Aorta (tissue), 5 donors: ENCODE measurements at places on chromosomes 5 and 9. TPM values are rescaled to one million over a fixed set of nuclear protein-coding genes. Genes with fewer than 3 reads are reported as not detected.

Gene GDA
- not detected for polyA plus RNA-seq

Gene BASP1
- 30.1 TPM for polyA plus RNA-seq

Gene LAMC3
- polyA plus RNA-seq, result 1.3 TPM

Gene C9orf153
- polyA plus RNA-seq, result not detected

Gene NRARP
- polyA plus RNA-seq, result 0.97 TPM

Gene NR6A1
- 0.26 TPM for polyA plus RNA-seq

Gene LCN2
- 5.6 TPM for polyA plus RNA-seq

Gene FAM221B
- not detected for polyA plus RNA-seq

Gene BBLN
- polyA plus RNA-seq, result 278 TPM

Gene SUSD1
- 3.4 TPM for polyA plus RNA-seq

Gene SARDH
- polyA plus RNA-seq, result not detected

Gene RNF180
- 10.2 TPM for polyA plus RNA-seq

Gene GCNT1
- polyA plus RNA-seq, result 2.6 TPM

Gene MROH2B
- not detected for polyA plus RNA-seq

Gene TMEM174
- not detected for polyA plus RNA-seq

Gene RAD23B
- polyA plus RNA-seq, result 28.2 TPM

Gene DRD1
- polyA plus RNA-seq, result 0.13 TPM

Gene GOLM1
- polyA plus RNA-seq, result 5.5 TPM

Gene ITK
- polyA plus RNA-seq, result 0.10 TPM

Gene ESM1
- 1.9 TPM for polyA plus RNA-seq

Gene TEK
- polyA plus RNA-seq, result 1.9 TPM

Gene CDC20B
- not detected for polyA plus RNA-seq
